ENCODE measurements at places on chromosomes 3 and 15.
A peak's percentile ranks its signal among the peaks of the same experiment; 100 is the strongest.

DNA sequence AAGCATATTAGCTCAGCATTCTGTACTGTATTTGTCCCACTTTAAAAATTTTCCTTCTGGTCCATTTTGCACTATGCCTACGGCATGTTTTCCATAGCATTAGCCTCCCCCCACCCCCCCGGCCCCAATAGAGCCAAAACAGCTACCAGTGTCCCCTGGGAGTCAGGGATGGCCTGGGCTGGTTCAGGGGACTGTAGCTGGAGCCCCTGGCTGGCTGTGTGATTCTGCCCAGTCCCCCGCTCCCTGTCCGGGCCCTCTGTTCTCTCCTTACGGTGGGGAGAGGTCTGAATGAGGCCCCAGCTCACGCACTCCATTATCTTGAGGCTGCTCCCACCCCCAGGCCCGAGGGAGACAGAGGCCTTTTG, 70.1 kb downstream of the KLF15 start:
- H3K27me3 ChIP-seq, result peaks cover 6% of the 10 kb centered on the region
- no peaks in the 10 kb centered on the region for H3K36me3 ChIP-seq
- DNase-seq, result no peak
- no peaks in the 10 kb centered on the region for H3K4me1 ChIP-seq

DNA sequence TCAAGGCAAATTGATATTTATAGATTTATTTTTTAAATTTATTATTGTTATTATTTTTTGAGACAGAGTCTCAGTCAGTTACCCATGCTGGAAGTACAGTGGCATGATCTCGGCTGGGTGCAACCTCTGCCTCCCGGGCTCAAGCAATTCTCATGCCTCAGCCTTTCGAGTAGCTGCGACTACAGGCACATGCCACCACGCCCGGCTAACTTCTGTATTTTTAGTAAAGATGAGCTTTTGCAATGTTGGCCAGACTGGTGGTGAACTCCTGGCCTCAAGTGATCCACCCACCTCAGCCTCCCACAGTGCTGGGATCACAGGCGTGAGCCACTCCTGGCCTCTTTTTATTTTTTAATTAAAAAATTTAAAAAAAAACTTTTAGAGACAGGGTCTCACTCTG, 19.0 kb downstream of the SPG21 start:
- peaks cover 25% of the 10 kb centered on the region for H3K36me3 ChIP-seq
- H3K4me3 ChIP-seq, result no peak overlapping the region

DNA sequence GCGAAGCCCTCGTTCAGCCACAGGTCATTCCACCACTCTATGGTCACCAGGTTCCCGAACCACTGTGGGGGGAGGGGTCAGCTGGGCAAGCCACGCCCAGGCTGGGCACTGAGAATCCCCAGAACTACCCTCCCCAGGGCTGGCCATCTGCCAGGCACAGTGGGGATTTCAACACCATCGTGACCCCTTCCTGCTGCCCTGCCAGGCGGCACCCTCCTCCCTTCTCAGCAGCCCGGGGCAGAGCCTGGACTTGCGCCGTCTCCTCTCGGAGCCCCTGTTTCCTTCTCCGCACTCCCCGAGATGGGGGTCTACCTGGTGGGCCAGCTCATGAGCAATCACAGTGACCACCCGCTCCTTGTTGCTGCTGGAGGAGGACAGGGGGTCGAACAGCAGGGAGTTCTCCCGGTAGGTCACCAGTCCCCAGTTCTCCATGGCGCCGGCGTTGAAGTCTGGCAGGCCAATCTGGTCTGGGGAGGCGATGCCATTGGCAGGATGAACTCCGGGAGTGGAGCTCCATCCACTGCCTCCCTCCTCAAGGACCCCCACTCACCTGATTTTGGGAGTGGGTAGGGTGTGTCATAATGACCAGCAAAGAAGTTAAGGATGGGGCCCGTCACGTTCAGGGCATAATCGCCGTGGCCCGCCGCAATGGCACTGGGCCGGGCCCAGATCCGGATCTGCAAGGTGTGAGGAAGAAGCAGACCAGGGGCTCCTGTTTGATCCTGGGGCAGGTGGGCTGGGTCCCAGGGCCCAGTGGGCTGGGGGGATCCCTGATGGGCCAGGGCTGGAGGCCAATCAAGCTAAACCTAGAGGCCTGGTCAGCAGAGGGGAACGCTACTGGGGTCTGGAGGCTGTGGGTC, 10.5 kb downstream of the ANPEP start:
- H3K27ac ChIP-seq, result no peak overlapping the region
- H3K4me1 ChIP-seq, result peaks cover 14% of the 10 kb centered on the region
- H3K4me3 ChIP-seq, result no peak overlapping the region
- peaks cover 21% of the 10 kb centered on the region for H3K27me3 ChIP-seq
- H3K36me3 ChIP-seq, result peaks cover 4% of the 10 kb centered on the region

DNA sequence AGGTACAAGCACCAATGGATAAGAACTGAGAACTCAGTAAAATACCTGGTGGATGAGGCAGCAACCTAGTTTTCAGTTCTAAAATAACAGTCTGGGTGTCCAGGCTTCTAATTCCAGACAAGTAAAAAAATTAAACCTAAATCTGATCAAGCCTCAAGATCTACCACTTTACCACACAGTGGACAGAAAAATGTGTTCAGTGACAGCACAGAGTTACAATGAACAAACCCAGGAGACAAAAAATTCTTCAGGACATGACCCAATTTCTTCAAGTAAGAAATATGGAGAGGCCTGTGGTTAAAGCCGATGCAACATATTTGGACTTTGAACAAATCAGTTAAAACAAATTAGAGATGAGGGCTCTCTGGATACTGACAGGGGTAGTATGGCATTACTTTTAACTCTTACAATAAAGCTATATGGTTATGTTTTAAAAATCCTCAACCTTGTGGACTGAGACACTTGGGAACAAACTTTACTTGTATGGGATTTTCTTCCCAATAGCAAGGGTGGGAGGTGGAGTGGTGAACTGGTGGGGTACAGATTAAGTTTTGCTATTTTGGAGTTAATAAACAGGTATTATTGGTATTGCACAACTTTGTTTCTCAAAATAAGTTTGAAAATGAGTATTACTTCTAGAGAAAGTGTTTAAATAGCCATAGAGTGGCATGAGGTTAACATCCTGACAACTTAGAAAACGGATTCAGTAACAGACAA, 14.2 kb downstream of the CCNL1 start:
- DNase-seq, result no peak
- peak overlapping the region; percentile 3 for H3K27ac ChIP-seq
- peaks cover 33% of the 10 kb centered on the region for H3K36me3 ChIP-seq
- H3K27me3 ChIP-seq, result no peaks in the 10 kb centered on the region
- H3K4me1 ChIP-seq, result peaks cover 7% of the 10 kb centered on the region
- no peak overlapping the region for H3K4me3 ChIP-seq

DNA sequence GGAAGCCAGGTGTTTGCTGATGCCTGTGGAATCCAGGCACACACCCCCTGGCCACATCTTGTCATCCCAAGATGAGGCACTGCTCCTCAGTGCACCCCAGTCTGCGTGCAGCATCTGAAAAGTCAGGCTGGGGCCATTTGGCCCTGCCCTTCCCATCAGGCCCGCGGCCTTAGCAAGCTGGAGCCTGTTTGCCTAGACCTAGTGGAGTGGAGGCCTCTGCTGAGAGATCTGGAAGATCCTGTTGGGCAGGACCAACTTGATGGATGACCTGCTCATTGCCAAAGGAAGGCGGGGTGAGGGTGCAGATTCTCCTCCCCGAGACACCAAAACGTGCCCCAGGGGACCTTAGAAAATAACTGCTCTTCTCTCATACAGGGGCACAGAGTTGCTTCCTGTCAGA, 220.2 kb downstream of the SHQ1 start:
- no peak overlapping the region for H3K27ac ChIP-seq
- no peaks in the 10 kb centered on the region for H3K36me3 ChIP-seq
- no peak for DNase-seq
- peaks cover 6% of the 10 kb centered on the region for H3K27me3 ChIP-seq
- no peak overlapping the region for H3K4me3 ChIP-seq

DNA sequence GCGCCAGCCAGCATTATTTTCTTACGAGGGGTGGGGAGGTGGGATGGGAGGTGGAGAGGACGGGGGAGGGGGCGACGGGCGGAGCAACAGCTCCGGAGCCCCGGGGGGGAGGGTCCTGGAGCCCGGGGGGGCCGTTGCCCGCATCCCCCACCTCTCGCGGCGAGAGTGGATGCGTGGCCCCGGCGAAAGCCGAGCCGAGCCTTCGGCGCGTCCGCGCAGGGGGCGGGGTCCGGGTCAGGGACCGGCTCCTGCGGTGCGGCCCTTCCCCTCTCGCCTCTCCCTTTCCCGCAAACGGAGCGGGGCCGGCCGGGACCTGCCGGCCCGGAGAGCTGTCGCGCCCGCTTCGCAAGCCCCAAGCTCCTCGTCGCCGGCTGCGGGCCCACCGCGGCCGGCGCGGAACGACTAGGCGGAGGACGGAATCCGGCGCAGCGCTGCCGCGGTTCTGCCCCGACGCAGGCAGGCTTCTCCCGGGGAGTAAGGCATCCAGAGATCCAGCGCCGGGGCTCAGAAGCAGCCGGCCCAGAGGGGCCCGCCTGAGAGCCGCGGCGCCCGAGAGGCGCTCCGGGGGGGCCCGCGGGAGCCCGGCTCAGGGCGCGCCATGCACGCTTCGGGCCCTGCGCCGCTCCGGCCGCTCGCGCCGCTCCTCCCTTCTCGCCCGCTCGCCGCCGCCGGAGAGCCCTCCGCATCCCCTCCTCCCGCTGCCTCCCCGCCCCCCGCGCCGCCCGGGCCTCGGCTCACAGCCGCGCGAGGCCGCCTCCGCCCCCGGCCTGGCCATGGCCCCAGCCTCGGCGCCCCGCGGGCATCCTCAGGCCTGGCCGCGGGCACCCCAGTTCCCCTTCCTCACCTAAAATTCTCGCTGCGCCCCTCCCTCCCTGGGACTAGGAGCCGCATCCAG, 459 bp upstream of the ADCY5 start:
- H3K4me1 ChIP-seq, result no peaks in the 10 kb centered on the region
- peaks cover 28% of the 10 kb centered on the region for H3K27me3 ChIP-seq
- DNase-seq, result no peak
- H3K36me3 ChIP-seq, result no peaks in the 10 kb centered on the region

GRCh38 chr3:148214705-148215104, 483.0 kb upstream of the AGTR1 start:
- H3K36me3 ChIP-seq, result no peaks in the 10 kb centered on the region
- DNase-seq, result no peak
- no peak overlapping the region for H3K4me3 ChIP-seq
- H3K27me3 ChIP-seq, result no peaks in the 10 kb centered on the region
- no peaks in the 10 kb centered on the region for H3K4me1 ChIP-seq

- H3K27me3 ChIP-seq, result no peaks in the 10 kb centered on the region
- no peak overlapping the region for H3K27ac ChIP-seq
- no peak overlapping the region for H3K4me3 ChIP-seq
- no peaks in the 10 kb centered on the region for H3K4me1 ChIP-seq
Observed at GRCh38 chr3:99413504-99413903, 224.9 kb upstream of the COL8A1 start.

DNA sequence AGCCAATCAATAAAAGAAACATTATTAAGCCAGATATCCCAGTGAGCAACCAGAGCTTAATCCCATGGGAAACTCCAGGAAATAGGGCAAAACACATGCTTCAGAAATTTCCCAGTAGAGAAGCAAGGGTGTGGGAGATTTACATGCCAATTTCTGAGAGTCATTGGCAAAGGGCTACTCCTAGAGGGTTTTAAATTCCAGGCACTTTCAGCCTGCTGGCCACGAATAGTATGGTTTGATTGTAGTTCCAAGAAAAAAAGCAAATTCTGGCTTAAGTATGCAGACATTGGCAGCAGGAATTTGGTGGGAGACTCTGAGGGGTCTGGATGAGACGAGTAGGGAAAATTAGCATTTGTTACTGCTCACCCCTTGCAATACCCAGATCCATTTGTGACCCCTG, 402.1 kb upstream of the SUCLG2 start:
- H3K27me3 ChIP-seq, result peaks cover 4% of the 10 kb centered on the region
- H3K4me3 ChIP-seq, result no peak overlapping the region
- DNase-seq, result no peak
- no peaks in the 10 kb centered on the region for H3K36me3 ChIP-seq
